ENCODE measurements at places on chromosomes 16 and 17.

GRCh38 chr17:59842901-59843652 is 49.7 kb downstream of the TUBD1 start:
- DNase-seq, result peak; percentile 91

GRCh38 chr17:50672831-50673551 is 34.7 kb downstream of the ANKRD40 start:
- no peak for DNase-seq

DNA sequence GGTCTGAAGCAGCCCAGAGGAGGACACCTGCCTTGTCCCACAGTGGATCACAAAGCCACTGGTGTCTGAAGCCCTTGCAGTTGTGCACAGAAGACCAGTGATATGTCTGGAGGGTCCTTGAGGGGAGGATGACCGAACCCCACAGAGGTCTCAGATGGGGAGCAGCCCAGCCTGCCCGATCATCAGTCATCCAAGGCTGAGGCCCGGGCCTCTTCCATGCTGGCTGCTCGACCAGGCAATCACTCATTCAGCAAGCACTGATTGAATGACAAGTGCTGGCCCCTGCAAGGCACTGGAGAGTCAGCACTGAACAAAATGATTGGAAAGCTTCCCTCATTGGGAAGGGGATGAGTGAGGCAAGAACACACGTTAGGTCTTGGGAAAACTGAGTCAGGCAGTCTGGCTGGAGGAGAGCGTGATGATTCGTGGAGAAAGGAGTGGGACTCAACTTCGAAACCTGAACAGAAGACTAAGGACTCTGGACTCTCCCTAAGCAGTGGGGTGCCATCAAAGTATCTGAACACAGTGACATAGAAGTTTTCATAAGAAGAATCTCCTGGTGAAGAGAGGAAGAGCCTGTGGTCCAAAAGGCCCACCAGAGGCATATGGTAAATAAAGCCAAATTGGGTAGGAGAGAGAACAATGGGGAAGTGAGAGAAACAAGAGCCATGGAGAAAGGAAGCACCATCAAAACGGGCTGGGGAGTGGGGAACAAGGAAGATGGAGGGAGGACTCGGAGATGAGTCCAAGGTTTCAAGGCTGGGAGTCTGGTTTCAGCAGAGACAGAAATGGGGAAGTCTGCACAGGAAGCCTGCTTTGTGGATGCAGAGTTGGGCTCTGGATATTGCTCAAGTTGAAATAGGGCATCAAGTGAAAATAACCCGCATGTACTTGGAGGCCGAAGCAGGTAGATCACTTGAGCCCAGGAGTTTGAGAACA is 10.2 kb downstream of the PIK3R5 start:
- peak; percentile 86 for DNase-seq

DNA sequence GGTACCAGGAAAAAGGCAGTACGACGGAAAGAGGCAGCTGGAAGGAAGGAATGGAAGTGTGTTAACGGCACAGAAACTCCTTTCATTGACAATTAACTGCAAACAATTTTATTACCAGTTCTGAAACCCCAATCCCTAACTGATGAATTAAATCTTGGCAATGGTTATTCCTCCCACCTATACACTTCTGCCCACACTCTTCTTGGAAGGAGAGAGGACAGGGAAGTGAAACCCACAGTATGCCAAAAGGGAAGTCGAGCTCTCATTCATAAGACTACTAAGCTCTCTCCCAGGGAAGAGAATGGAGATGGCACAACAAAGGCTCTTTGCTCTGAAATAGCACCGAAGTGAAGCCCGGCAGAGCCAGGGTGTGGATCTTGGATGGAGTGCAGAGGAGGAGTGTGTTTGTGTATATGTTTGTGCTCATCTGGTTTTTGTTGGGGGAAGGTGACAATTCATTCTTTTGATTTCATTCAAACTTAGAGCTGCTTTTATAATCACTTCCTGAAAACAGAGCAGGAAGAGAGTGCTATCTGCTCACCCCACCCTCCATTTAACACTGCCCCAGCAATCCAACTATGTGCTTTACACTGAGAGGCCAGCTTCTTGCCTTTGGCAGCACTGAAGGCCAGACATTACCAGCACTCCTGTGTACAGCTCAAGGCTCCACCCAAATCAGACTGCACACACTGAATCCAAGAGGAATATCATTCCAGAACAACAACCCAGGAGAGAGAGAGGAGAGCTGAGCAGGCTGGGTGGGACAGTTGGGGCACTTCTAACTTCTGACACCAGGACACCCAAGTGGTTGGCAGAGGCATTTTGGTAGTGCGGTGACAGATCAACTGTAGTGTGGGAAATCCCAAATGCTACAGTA is 68.7 kb downstream of the HIC1 start:
- DNase-seq, result peak; percentile 94

DNA sequence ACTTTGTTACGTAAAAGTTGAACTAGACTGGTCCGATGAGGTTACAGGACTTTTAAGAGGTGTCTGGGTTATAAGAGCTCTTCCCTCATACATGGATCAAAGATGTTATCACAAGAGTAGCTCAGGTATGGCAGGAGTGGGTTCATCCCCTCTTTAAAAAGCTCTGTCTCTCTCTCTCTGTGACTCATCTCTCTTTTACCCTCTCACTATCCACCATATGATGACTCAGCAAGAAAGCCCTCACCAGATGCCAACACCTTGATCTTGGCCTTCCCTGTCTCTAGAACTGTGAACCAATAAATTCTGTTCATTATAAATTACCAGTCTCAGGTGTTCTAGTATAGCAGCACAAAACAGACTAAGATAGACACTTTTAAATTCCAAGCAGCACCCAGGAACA is 1.9 kb upstream of the CLEC19A start:
- DNase-seq, result no peak

- DNase-seq, result no peak
Measured at GRCh38 chr17:61310590-61310989, 89.1 kb upstream of the TBX2 start.

DNA sequence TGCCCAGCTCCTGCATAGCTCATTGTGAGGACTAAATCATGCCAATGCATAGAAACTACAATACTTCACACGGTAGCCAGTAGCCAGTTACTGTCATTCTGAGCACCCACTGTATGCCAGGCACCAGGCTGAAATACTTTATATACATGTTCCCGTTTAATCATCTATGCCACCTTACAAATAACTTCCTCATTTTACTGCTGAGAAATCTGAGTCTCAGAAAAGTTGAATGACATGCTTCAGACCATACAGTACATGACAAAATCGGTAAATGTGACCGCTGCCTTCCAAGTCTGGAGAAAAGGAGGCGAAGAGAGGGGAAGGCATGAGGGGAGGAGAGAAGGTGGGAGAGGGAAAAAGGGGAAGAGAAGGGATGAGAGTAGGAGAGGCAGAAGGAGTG is 9.2 kb upstream of the TLCD3B start:
- peak; percentile 45 for DNase-seq

DNA sequence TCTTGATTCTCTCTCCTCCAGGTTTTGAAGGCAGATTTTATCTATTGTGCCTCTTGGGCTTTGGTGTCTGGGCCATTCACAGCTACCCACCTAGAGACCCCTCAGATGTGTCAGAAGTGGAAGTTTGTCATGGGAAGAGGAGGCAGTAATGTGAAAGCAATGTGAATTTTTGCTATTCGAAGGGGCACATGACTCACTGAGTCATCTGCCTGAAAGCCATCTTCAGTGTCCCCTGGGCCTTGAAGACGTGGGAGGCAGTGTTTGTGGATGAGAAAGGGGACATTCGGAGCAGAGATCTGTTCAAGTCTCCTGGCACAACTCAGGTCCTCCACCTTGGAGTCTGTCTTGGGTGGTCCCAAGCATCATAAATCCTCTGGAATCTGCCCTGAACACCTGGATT is 530.2 kb downstream of the NPIPA7 start:
- DNase-seq, result peak; percentile 24

- DNase-seq, result peak; percentile 93
Measured at GRCh38 chr17:35486920-35487732, 38.6 kb upstream of the SLFN13 start.

DNA sequence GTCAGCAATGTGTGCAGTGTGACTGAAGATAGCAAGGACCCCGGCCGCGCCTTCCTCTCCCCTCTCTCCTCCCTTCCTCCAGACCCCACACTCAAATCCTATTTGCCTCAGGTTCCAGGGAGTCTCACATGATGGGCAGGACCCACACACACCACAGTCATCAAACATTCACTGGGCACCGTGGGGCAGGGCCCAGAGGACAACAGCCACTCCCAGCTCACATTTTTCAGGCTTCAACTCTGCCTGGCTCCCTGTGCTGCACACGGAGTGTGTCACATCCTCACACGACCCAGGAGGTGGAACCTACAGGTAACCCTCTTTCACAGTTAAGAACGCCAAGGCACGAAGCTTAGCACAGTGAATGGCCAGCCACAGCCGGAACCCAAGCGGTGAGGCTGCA is 30.5 kb downstream of the PEMT start:
- no peak for DNase-seq

GRCh38 chr17:33288954-33289353 is 4.1 kb downstream of the ASIC2 start:
- no peak for DNase-seq

DNA sequence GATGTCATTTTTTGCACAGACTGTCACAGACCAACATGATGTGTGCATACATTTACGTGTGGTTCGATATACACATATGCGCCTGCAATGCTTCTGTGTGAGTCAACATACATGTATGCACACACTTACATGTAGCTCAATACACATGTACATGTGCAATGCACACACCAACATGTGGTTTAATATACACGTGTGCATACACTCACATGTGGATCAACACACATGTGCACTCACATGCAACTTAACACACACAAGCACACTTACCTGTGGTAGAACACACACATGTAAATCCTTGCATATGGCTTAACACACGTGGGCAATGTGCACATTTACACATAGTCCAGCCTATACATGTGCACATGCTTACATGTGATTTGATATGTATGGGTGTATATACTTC is 97.5 kb downstream of the CYLD start:
- DNase-seq, result no peak

- DNase-seq, result peak; percentile 53
Measured at GRCh38 chr17:75181608-75182318, 996 bp downstream of the SUMO2 start.

DNA sequence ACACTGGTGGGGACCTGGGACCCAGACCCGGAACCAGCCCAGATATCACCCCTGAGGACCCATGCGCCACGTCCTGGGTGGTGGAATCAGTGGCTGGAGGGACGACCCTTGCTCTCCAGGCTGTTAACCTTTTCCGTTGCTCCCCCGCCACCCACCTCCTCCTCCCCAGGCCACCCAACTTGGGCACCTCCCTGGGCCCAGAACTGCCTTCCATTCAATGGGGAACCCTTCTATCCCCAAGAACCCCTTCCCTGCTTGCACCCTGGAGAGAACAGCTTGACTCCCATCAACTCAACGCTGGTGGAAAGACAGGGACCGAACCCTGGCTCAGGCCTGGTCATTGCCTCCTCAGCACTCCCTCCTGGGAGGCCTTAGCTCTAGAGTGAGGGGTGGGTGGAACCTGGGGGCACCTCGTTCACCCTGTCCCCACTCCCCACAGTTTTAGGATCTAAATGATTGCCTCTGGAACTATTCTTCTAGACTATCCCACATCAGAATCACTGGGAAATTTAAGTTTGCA is 5.7 kb upstream of the IL32 start:
- DNase-seq, result no peak

DNA sequence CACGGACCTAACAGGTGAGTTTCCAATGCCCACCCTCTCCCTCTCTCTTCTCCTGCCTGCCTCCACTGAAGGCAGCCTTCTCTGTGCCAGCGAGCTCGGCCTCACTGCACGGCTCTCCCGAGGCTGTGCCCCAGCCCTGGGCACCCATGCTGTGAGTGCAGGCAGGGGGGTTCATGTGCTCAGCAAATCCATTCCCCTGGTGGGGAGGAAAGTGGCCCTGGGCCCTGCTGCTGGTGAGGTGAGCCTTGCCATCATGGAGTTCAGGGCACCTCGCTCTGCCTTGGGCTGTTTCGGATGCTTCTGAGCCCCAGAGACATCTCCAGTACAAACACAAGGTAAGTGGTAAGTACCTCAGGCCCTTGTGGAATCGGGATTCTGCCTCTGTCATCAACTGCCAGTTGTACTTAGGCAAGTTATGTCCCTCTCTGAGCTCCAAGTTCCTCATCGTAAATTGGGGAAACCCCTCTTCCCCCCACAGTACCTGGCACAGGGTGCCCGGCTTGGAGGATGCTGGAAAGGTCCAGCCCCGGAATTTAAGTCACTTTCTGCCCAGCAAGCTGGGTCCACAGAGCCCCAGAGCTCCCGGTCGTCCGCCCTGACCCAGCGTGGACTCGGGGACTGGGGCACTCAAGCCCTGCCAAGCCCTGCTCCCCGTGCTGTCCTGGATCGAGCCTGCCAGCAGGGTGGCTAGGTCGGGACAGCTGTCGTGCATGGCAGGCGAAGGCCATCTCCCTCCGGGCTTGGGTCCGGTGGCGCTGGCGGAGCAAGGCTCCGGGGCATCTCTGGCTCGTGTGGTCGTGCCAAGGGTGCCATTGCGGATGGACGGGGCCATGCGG is 684 bp upstream of the NUDT16L1 start:
- DNase-seq, result peak; percentile 30

DNA sequence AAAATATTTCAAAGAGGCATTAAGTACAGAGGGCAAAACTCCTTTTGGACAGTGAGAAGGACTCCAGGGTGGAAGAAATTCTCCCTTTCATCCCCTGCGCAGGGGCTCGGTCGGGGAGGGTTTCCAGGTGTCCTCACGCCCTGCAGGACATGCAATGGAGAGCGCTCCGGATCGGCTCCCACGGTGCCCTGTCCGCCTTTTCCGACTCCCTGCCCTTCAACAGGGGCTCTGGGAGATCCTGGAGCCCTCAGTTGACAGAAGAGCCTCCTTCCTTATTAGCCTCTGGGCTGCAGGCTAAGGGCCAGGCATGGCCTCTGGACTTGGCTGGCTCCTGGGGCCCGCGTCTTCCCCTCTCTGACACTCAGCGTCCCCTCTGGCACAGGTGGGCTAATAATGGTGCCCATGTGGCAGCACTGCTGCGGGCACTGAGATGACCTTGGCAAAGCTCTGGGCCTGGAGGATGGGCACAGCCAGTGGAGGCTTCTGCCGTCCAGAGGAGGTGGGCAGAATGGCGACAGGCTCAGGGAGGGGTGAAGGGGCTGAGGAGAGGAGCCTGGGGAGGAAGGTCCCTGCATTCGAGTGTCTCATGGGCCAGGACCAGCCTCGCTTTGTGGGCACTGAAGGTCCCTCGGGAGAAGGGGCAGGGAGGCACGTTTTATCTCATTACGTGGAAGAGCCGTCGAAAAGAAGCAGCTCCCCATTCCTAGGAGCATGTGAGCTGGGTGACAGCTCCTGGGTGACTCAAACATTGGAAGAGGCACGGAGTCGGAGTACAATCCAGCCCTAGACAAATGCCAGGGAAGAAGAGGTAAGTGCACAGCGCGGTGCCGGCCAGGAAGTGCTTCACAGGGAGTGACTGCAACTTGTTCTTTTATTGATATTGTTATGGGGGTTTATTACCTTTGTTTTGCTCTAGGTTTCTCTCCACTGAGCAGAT is 161.7 kb downstream of the IRF8 start:
- DNase-seq, result no peak

GRCh38 chr17:19717411-19717908 is 1.1 kb upstream of the SLC47A2 start:
- DNase-seq, result no peak

GRCh38 chr17:4331614-4332013 is 34.9 kb downstream of the UBE2G1 start:
- no peak for DNase-seq

- no peak for DNase-seq
Measured at GRCh38 chr16:1890708-1891050, 18.7 kb upstream of the MEIOB start.

Data from inflammatory macrophage treated with lipopolysaccharide for 4 hours (primary cell).